A172 (cell line): ENCODE measurements at places on chromosomes 6 and 20. TPM values are rescaled to one million over a fixed set of nuclear protein-coding genes. Genes with fewer than 3 reads are reported as not detected.

The NFKBIE gene
- 22.4 and 33.4 TPM in 2 replicates for total RNA-seq

The BPIFB1 gene
- total RNA-seq, result not detected in 2 replicates

The TRIM15 gene
- not detected in 2 replicates for total RNA-seq

The PSORS1C1 gene
- 1.1 and 3.4 TPM in 2 replicates for total RNA-seq

The MTFR2 gene
- 10.3 and 11.5 TPM in 2 replicates for total RNA-seq

The STK38 gene
- total RNA-seq, result 23.7 and 25.3 TPM in 2 replicates

The MLN gene
- total RNA-seq, result not detected in 2 replicates

The HUS1B gene
- total RNA-seq, result 0.12 and 1.2 TPM in 2 replicates

The ADGRG6 gene
- 25.0 and 31.0 TPM in 2 replicates for total RNA-seq

The CST9L gene
- not detected in 2 replicates for total RNA-seq

The MGME1 gene
- 17.4 and 19.3 TPM in 2 replicates for total RNA-seq

The GATA5 gene
- 4.7 and 5.5 TPM in 2 replicates for total RNA-seq

The PAQR8 gene
- total RNA-seq, result 2.7 and 3.6 TPM in 2 replicates

The TRIM10 gene
- total RNA-seq, result not detected in 2 replicates

The POU5F1 gene
- not detected in 2 replicates for total RNA-seq

The FBXO5 gene
- total RNA-seq, result 48.1 and 63.8 TPM in 2 replicates

The PNPLA1 gene
- not detected in 2 replicates for total RNA-seq

The RHAG gene
- not detected in 2 replicates for total RNA-seq

The HLA-E gene
- total RNA-seq, result 86.1 and 89.5 TPM in 2 replicates

The AIF1 gene
- not detected in 2 replicates for total RNA-seq

The OPRM1 gene
- not detected in 2 replicates for total RNA-seq

The MRPS26 gene
- 98.6 and 101 TPM in 2 replicates for total RNA-seq

The VSTM2L gene
- total RNA-seq, result 0.24 and 1.4 TPM in 2 replicates

The ZC2HC1B gene
- not detected in 2 replicates for total RNA-seq

The POM121L2 gene
- total RNA-seq, result not detected in 2 replicates

The BEND3 gene
- 2.3 and 3.5 TPM in 2 replicates for total RNA-seq

The RWDD1 gene
- total RNA-seq, result 51.8 and 93.1 TPM in 2 replicates

The PAK5 gene
- total RNA-seq, result not detected in 2 replicates

The PHACTR3 gene
- not detected in 2 replicates for total RNA-seq

The MAPK13 gene
- total RNA-seq, result 0.34 and 0.46 TPM in 2 replicates

The TRIM31 gene
- total RNA-seq, result not detected in 2 replicates

The ADTRP gene
- 1.9 and 3.9 TPM in 2 replicates for total RNA-seq

The PREX1 gene
- total RNA-seq, result 8.1 and 12.2 TPM in 2 replicates

The HNF4A gene
- not detected in 2 replicates for total RNA-seq

The SPATA25 gene
- total RNA-seq, result 0.21 TPM in 1 of 2 replicates, not detected in the other

The MMP24 gene
- 5.2 and 14.2 TPM in 2 replicates for total RNA-seq

The PTPRT gene
- total RNA-seq, result not detected in 2 replicates

The SIRPG gene
- not detected in 2 replicates for total RNA-seq

The DZANK1 gene
- total RNA-seq, result 1.7 and 2.9 TPM in 2 replicates

The TREM2 gene
- not detected in 2 replicates for total RNA-seq

The BMP2 gene
- total RNA-seq, result not detected in 2 replicates

The BPI gene
- not detected in 2 replicates for total RNA-seq

The HSPA1L gene
- 1.4 and 3.0 TPM in 2 replicates for total RNA-seq

The SLC12A5 gene
- 0.90 and 3.4 TPM in 2 replicates for total RNA-seq

The GJA10 gene
- not detected in 2 replicates for total RNA-seq

The ID4 gene
- 0.22 and 3.8 TPM in 2 replicates for total RNA-seq

The CLVS2 gene
- total RNA-seq, result not detected in 2 replicates

The PTCHD4 gene
- 0.38 and 1.4 TPM in 2 replicates for total RNA-seq

The TTK gene
- total RNA-seq, result 63.1 and 137 TPM in 2 replicates

The CNR1 gene
- total RNA-seq, result not detected in 2 replicates

The SLC22A7 gene
- total RNA-seq, result not detected in 2 replicates

The SRMS gene
- total RNA-seq, result not detected in 2 replicates
